Stimulated activated CD4-positive, alpha-beta T cell treated with anti-CD3 and anti-CD28 coated beads, Interleukin-2, amount 100 ng/mL, for 24 hours (primary cell): ENCODE measurements at places on chromosomes 5 and 9.

DNA sequence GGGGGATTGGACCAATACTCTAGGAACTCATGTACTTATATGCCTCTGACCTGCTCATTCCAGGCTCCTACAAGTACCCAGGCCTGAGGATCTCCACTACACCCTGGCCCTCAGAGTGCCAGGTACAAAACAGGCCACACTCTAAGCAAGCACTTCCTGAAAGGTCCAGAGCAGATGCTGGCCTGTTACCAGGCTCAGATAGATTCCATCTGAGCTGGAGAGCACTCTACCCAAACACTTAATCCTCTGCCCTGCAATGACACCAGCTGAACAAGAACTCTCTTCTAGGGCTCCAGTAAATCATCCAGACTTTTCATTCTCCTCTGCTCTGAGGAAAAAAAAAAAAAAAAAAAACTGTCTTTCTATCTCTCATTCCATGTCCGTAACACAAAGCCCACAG lies 2.9 kb downstream of the P4HA2 start:
- DNase-seq: no peak

GRCh38 chr5:17257705-17258273 lies 40.4 kb downstream of the BASP1 start:
- no peak for DNase-seq

- DNase-seq: no peak
Observed at GRCh38 chr5:98144116-98144515, 629.3 kb upstream of the RGMB start.

DNA sequence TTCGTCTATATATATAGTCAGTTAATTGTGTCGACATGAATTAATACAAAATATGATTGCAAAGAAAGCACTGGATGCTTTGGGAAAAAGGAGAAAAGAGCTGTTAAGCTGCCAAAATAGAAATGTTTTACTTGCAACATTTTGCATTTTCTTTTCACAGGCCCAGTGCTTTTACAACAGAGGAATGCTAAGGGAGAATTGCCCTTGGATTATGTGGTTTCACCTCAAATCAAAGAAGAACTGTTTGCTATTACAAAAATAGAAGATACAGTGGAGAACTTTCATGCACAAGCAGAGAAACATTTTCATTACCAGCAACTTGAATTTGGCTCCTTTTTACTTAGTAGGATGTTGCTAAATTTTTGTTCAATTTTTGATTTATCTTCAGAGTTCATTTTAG lies 76.2 kb downstream of the SLF1 start:
- no peak for DNase-seq

DNA sequence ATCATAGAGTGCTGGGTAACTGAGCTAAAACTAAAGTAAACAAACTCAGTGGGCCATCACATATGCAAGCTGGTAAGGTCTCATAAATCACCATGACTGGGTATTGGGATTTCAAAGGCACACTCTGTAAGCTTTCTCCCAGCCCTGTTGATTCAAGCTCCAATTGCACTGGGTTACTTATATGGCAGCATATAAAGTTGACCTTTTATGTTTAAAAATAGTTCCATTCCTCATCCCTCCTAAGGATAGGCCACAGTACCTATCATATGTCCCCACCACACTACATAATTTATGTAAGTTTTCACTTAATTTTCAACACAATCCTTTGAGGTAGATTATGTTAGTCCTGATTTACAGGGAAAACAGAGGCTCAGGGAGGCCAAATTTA lies 438.4 kb downstream of the RAB3C start:
- DNase-seq: no peak

GRCh38 chr5:76277736-76278135 lies 125.3 kb upstream of the IQGAP2 start:
- DNase-seq: no peak

DNA sequence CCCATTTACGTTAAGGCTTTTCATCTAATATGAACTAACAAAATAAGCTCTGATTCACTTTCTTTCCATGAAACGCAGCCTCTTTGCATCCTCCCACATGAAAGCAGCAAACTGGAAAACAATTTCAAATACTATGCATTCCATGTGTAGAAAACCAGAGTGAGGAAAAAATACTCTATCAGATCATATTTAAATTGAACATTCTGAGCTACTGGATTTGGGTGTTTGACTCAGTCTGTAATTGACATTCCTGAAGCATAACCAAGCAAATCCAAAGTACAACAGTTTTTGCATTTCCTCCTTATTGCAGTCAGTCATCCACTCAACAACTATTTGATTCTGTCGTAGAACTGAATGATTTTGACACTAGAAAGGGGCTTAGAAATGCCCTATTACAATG lies 399.1 kb upstream of the NMUR2 start:
- DNase-seq: no peak

- no peak for DNase-seq
Observed at GRCh38 chr5:115336201-115336720, 39.8 kb upstream of the CCDC112 start.

- DNase-seq: no peak
Observed at GRCh38 chr5:33978306-33978705, 6.2 kb downstream of the SLC45A2 start.

DNA sequence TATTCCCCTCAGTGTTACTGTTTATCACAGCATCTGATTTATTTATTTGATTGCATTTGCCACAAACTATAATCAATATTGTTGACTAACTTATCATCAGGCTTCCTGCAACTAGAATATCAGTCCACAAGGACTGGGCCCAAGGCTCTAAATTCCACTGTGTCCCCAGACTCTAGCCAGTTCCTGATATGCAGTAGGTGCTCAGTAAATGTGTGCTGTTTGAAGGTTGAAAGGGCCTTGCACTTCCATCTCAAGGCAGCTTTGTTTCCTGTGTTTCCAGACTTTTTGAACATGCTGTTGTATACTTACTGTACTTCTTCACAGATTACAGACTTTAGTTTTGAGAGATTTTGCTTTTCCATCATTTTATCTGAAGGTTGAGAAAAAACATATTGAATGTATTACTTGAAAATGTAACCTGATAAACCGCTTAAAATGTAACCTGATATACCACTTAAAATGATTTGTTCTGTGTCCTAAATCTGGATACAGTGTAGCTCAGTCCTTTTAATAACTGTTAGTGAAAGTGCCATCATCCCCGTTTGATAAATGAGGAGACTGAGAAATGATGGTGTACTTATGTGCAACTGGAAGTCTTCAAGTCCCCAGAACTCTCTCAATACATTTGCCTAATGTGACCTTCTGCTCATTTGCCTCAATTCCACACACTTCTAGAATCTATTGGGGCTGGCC lies 18.7 kb downstream of the KIAA1191 start:
- DNase-seq: no peak
